Activated naive CD4-positive, alpha-beta T cell treated with anti-CD3 and anti-CD28 coated beads for 36 hours (primary cell): ENCODE measurements at places on chromosomes 12 and 14. TPM values are rescaled to one million over a fixed set of nuclear protein-coding genes. Genes with fewer than 3 reads are reported as not detected.

ITGA7 gene
- total RNA-seq: 3.9 TPM

DNA sequence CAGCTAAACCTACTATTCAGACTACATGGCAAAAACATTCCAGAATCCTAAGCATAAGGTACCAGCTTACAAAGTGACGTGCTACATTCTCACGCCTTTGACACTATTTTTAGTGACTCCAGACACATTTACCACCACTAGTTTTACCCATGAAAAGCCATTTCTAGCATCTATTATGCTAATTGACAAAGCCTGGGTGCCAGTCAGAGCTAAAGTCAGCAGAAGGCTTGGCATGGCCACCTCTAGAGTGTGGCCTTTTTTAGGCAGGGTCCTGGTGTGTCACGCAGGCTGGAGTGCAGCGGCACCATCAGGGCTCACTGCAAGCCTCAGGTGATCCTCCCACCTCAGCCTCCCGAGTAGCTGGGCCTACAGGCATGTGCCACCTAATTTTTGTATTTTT is 75.7 kb downstream of the NT5DC3 start:
- DNase-seq: no peak

GRCh38 chr12:107306141-107306659 is 212.9 kb upstream of the CRY1 start:
- no peak for DNase-seq

GRCh38 chr12:93059925-93060665 is 131.0 kb upstream of the EEA1 start:
- no peak for DNase-seq

DNA sequence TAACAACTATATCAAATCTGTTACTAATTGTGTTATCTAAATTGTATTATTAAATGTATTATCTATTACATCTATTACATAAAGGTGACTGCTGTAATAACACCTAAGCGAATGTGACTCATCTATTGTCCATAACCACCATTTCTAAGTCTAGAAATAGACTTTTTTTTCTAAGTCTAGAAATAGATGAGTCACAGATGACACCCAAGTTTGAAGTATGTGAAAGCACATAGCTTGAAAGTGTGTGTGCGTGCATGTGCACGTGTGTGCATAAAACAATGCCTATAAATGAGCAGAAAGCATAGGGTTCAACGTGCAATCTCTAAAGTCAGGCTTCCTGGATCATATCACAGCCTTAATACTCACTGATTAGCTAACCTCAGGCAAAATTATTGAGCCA is 451.3 kb upstream of the USP15 start:
- no peak for DNase-seq

- DNase-seq: no peak
These were observed 70.4 kb upstream of the SFSWAP start for GRCh38 chr12:131640525-131640924.

DNA sequence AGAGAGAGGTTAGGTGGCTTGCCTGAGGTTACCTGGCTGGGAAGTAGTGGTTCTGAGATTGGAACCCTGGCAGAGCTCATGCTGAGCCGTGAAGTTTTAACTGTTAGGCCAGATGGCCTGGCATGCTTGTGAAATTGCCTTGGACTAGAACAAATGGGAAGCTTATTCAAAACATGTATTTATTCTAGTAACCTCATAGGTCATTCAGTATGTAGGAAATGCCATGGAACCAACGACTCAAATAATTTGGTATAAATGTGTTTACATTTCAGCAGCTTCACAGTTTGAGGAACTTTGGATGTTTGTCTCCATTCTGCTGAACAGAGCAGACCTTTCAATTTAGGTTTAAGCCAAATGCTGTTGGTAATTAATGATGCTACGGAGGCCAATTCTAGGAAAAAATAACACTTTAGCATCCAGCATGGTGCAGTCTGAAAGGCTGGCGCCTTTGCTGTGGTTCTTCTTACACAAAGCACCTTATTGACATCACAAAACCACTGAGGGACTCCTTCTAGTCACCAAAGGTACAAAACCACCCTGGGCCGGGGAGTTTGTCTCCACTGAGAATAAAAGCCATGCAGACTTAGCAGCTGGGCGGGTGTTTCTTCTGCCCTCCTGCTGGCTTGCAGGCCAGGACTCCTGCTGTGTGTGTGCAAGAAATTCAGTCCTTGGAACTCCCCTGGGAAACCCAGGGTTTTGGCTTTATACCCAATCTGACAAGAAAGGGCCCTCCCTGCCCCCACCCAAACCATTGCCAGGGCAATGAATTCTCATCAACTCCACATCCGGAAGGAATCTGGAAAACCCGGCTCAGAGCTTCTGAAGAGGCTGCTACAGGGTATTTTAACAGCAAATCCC is 64.2 kb downstream of the ELK3 start:
- peak; percentile 49 for DNase-seq

ETV6 gene
- 48.6 TPM for total RNA-seq

GRCh38 chr12:19652386-19652785 is 213.1 kb downstream of the AEBP2 start:
- DNase-seq: no peak

GOLT1B gene
- total RNA-seq: 36.2 TPM

DNA sequence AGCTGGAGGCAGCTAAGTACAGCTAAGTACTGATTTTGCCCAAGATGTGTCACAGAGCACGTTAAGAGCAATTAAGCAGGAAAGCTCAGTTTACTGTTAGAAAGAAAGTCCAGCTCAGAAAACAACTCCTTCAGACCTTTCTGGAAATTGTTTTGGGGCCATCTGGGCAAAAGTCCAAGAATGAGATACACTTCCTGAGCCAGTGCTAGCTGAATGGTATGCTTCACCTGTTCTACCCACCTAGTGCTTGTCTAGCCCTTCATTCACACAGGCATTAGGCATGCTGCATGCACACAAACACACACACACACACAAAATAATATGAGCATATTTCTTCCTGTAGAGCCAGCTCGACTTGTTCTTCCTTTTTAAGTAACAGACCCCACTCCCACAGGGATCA is 6.6 kb upstream of the IKZF4 start:
- DNase-seq: no peak

EFCAB11 gene
- 9.5 TPM for total RNA-seq

DNA sequence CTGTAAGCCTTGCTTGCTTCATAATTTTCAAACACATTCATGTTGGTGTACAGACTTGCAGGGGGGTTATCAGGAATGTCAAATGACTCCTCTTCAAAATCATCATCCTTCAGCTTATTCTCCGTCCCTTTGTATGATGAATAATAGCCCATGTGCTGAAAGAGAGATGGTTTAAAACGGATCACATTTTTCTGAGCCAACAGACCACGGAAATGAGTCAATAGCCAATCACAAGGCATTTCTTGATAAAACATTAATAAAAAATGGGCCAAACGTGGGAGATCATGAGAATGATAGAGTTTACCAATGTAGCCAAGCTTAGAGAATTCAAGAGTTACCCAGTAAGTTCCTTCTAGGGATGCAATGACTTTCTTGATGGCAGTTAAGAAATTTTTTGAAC is 105.5 kb downstream of the NTS start:
- DNase-seq: no peak

CFAP54 gene
- 0.64 TPM for total RNA-seq

- no peak for DNase-seq
These were observed 72.9 kb upstream of the DDX11 start for GRCh38 chr12:31000751-31001150.

- no peak for DNase-seq
These were observed 1.6 kb upstream of the HOXC12 start for GRCh38 chr12:53952871-53953734.

- DNase-seq: no peak
These were observed 994.0 kb upstream of the FLRT2 start for GRCh38 chr14:84535976-84536375.

- DNase-seq: no peak
These were observed 484.6 kb downstream of the VRK1 start for GRCh38 chr14:97281741-97282140.

DNA sequence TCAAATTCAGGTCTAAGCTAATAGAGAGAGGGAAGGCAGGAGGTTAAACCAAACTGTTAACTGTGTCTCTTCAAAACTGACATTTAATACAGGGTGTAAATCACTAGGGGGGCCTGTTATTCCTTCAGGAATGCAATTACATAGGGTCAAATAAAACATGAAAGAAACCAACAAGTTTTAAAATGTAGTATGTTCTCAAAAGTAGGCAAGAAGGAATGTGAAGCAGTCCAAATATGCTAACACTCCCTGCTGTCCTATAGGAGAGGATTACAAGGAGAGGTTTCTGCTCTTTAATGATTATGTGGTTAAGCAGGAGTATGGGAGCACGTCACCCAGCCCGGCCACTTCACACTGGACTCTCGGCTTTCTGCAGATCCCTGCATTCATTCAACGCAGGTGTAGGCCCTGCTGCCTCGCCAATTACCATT is 42.5 kb upstream of the BMP4 start:
- DNase-seq: no peak

GRCh38 chr12:131591714-131592709 is 118.9 kb upstream of the SFSWAP start:
- DNase-seq: no peak

ANKS1B gene
- total RNA-seq: not detected

- DNase-seq: no peak
These were observed 77.1 kb upstream of the PLXNC1 start for GRCh38 chr12:94071258-94071657.

DNA sequence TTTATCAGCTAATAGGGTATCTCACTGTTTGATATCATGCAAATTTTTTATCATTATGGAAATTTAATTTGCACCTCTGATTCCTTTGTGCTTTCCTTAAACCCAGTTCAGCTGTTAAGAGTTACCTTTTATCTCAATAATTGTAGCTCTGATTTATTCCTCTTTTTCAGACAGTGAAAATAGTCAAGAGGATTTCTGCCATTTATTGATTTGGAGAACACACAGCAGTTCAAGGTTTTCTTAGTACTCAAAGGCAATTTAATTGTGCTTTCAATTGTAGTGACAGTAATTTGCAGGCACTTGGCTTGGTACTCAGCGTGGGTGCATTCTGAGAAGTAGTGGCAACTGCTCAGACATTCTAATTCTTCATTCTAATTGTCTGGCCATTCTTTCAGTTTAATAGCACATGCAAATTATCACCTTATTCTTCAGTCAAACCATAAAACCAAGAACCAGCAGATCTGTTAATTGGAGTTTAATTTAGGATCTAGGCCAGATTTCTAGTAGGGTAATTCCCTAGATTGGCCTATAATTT is 709.3 kb downstream of the RPS29 start:
- DNase-seq: no peak

- no peak for DNase-seq
These were observed 127.6 kb upstream of the NCOR2 start for GRCh38 chr12:124694846-124695497.

SERPINA10 gene
- total RNA-seq: not detected

GRCh38 chr12:115891556-115892164 is 385.8 kb downstream of the MED13L start:
- no peak for DNase-seq

DNA sequence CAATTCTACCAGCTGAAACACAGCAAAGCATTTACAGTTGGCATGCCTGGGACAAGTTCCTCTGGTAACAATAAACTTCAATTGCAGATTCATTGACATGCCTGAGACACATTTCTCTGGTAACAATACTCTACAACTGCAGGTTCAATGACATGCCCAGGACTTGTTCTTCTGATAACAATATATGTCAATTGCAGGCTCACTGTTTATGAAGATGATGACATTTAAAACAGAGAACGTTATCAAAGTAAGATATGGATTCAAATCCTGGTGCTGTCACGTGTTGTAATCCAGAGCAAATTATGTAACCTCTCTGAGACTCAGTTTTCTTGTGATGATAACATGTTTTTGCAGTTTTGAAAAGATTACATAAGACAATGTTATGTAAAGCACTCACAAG is 20.5 kb downstream of the KITLG start:
- DNase-seq: no peak

- no peak for DNase-seq
These were observed 69.4 kb downstream of the ARMH4 start for GRCh38 chr14:58082491-58083098.

DNA sequence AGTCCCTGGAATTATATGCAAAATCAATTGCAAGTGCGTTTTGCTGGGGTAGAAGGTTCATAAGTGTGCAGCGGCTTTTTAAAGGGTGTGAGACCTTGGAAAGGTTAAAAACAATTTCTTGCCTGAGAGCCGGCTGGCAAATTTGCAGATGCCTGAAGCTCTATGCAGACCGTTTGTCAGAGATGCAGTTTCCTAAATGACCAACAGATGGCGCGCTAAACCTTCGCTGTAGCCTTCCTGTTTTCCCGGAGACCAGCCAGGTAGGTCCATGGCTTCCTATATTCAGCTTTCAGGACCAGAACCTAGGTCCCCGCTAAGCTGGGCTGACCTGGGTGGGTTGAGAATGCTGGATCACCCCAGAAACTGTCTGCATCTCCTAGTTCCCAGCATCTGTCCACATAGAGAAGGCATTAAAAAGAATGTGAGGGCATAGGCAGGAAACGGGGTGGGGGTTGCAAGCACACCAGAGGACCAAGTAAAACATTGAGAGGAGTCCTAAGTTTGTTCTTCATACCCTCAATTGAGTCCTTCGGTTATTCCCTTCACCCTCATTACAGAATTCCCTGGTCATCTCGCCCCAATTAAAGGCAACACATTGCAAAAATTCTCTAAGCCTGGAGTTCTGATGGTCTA is 5.7 kb upstream of the NOS1 start:
- DNase-seq: peak; percentile 77

ART4 gene
- not detected for total RNA-seq

DNA sequence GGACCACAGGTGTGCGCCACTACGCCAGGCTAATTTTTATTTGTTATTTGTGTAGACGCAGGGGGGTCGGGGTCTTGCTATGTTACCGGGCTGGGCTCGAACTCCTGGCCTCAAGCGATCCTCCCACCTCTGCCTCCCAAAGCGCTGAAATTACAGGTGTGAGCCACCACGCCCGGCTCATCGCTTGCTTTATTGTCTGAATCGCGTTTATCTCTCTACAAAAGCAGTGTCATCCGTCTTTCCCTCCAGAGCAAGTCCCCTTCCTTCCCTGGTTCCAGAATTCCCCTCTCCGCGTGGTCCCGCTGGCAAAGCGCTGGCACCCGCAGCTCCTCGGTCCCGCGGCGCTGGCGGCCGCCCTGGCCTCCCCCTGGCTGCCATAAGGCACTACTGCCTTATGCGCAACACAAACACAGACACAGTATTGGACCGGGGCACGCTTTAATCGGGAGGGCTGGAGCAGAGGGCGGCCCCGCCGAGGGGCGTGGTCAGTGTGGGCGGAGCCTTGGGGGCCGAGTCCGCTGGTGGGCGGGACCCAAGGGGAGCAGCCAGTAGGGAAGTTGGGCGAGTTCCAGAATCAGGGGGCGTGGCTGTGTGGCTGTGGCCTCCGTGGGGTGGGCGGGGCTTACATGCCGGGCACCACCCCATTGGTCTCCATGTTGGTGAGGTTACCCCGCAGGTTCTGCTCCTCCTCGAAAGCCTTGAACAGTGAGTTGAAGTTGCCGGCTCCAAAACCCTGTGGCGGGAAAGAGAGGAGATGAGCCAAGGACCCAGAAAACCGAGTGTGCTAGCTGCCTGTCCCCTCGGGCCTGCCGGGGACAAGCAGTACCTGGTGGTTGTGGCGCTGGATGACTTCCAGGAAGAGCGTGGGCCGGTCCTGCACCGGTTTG is 19.3 kb downstream of the HPD start:
- peak; percentile 100 for DNase-seq

DNA sequence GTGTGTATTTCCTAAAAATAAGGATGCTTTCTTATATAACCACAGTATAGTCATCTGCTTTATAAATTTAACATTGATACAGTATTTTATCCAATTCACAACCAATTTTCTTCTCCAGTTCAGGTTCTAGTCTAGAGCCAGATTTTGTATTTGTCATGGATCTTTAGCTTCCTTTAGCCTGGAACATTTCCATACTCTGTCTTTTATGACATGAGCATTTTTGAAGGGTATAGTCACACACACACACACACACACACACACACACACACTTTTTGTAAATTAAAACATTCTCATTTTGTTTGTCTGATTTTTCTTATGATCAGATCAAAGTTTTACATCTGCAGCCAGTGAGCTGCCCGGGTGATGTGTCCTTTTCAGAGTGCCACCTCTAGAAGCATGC is 25.4 kb downstream of the CGRRF1 start:
- no peak for DNase-seq
